ENCODE measurements at places on chromosomes 7 and 10.

DNA sequence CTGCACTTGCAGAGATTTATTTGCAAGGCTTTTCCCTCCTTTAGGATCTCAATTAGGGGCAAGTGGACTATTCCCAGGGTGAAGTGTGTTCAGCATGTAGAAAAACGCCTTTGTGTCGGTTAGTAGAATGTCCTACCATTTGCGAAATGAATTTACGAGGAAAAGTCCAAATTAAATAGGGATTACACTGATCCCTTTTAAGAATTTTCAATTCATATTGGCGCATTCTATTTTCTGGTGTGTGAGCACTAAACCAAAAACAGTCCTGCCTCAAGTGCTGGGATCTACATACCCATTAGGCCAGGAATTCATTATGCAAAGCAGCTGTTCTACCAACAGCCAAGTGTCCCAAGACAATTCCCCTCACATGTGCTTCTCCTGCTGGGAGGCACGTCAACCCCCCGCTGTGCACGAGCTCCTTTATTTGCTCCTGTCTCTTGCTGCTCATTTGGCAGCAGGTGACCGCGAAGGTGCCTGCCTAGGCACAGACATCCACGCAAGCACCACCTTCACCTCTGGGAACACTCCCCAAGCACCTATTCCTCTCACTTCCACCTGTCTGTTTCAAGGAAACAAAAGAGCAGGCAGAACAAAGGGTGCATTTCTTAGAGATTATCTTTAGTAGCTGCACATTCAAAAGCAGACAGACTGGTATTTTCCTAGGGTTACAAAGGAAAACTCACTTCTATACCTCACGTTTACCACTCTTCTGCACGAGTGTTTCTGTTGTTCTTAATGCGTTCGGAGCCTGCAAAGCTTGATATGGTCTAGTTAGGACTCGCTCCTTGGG lies 134.6 kb upstream of the FGFR2 start:
- no peak for DNase-seq

- DNase-seq = no peak
Measured at GRCh38 chr10:114682532-114682931, 24.5 kb upstream of the ABLIM1 start.

DNA sequence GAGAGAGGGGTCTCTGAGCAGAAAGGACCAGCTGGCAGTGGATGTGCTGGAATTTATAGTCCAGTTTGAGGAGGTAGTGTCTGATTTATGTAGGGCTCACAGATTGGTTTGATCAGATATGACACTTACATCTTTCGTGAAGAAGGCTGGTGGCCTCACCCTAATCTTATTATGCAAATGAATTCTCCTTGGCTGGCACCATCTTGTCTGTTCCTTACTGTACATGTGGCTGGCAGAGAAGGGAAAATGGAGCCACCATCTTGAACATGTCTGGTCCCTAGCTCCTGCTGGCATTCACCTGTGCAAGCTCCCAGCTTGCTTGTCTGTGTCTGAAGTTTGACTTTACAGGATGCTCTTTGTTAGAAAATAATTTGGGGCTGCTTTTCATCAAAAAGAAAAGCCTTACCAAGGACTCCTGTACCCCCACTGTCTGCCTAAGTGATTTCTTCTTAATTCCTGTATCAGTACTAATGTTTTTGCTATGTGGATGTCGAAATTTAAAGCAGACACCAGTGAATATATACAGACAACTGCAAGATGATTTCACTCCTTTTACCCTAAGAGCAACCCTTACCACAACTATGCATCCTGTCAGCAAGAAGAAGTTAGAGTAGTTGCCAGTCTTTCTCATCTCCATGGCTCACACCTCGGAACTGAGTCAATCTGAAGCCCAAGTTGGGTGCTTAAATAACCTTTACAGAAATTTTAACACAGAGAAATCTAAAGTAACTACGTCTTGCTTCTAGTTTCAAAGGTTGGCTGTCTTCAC lies 322.0 kb upstream of the SEMA3D start:
- peak; percentile 49 for DNase-seq

DNA sequence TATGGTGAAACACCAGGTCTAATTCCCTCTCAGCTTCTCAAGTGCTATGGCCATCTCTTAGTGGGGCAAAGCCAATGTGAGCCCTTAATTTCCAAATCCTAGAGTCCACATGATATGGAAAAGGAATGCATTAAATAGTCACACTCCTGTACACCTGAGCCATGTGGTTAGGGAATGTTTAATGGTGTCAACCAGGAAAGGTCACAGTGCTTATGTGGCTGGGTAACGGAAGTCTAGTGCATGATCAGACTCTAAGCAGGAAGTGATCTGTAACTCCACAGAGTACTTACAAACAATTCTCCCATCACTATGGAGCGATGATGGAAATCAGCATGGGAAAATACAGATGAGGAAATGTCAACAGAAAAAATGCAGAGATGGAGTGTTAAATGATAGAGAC lies 148.8 kb downstream of the MAGI2 start:
- DNase-seq = no peak

DNA sequence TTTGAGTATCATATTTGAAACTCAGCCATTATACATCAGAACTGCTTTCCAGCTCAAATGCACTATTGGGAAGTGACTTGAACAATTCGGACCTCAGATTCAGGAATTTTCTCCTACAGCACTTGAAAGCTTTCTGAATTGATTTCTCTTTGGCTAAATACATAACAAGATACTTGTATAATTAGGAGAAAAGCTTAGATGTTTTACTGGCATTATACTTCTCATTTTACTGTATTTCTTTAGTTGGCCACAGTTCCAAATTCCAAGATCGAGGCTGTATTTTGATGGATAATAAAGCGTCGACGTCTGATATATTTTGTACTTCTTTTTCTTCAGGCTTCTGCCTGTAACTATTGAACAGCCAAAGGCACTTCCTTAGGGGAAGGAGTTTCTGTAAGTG lies 26.7 kb upstream of the LYZL2 start:
- DNase-seq = no peak

Measured in fibroblast of the conjunctiva (primary cell).